ENCODE measurements at places on chromosomes 2 and 18. TPM values are rescaled to one million over a fixed set of nuclear protein-coding genes. Genes with fewer than 3 reads are reported as not detected.

DNA sequence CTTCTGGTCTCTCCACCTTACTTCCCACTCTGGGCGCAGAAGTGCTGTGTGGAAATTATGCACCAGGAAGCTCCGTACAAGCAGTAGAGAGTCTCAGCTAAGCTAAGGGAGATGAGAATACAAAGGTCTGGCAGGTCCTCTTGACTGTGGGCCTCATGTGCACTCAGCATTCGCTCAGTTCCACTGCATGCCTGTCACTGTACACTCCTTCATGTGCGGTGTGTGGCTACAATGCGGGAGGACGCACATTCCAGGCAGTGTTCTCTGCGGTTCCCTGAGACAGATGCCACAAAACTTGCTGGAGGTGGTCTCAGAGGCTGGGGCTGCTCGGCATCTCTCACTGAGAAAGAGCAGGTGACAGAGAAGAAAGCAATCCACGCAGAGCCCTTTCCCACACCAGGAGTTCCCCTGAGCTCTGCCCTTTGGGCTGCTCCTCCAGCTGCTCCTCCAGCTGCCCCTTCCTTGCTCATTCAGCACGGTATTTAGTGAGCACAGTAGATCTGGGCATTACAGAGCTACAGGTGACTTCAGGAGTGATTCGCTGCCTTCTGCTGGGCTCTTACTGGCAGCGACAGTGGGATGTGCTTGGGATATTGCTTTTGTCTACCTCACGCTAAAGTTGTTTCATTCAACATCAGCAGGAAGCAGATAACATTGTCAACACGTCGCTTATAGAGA is 176.6 kb downstream of the SH3RF3 start:
- no peaks in the 10 kb centered on the region for H3K36me3 ChIP-seq
- H3K4me3 ChIP-seq = no peak overlapping the region
- no peak overlapping the region for H3K27ac ChIP-seq
- no peaks in the 10 kb centered on the region for H3K27me3 ChIP-seq

- no peaks in the 10 kb centered on the region for H3K27me3 ChIP-seq
- no peak for DNase-seq
- no peak overlapping the region for H3K4me3 ChIP-seq
- no peaks in the 10 kb centered on the region for H3K4me1 ChIP-seq
- H3K27ac ChIP-seq = no peak overlapping the region
These were observed 34.8 kb upstream of the IMP4 start for GRCh38 chr2:130307850-130308249.

DNA sequence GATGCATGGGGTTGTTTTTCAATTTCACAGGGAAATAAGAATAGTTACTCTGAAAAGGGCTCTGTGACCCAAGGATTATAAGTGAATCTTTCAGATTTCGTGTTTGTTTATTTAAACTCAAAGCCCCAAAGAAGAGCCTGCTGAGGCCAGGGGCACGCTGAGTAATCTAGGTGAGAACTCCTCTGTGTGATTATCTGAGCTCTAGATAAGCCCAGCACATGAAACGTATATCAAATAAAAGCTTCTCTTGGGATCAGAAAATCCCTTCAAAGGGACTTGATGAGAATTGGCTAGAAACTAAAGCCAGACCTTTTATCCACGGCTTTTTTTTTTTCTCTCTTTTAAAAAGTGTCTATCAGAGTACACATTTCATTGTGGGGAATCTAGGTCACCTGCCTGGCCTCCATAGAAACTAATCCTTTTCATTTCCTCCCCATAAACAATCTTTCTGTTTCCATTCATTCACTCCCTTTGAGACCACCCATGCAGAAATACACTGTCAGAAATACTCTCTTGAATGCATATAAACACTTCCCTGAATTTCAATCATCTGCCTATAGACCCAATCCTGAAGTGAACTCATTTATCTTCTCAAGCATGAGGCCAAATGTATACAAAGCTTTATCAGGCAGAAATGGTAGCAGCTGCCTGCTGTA is 137.4 kb downstream of the RIT2 start:
- no peaks in the 10 kb centered on the region for H3K36me3 ChIP-seq
- no peak overlapping the region for H3K27ac ChIP-seq
- H3K4me3 ChIP-seq = no peak overlapping the region

DNA sequence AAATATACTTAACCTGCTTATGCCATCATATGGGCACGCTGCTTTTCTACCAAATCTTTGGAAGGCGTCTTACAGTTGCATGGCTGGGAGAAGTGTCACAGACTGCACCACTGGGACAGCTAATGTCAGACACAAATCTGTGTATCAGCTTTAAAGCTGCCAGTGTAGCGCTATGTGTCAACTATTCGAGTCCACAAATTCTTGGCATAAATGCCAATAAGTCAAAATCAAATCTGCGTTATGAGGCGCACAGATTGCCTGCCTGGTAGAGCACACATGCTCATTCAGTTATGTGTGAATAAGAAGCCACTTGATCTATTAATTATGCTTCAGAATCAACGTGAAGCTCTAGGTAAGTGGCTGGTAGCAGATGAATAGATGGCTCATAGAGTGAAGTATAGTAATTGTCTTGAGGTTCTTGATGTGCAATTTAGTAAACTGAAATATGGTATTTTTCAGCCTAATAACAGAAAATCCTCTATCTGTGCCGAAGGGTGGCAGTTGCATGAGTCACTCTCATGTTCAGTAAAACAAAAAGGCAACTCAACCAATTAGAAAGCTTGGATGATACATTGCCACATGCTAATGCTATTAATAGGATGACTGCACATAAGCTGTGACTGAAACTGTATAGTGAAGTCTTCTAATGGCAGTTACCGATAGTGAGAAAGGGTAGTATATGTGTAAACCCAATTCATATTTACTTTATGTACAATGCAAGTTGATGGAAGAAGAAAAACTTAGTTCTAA is 52.0 kb downstream of the DCC start:
- H3K36me3 ChIP-seq = no peaks in the 10 kb centered on the region
- no peak for DNase-seq
- no peak overlapping the region for H3K4me3 ChIP-seq
- H3K27me3 ChIP-seq = no peaks in the 10 kb centered on the region

GRCh38 chr2:64201151-64201550 is 56.9 kb upstream of the PELI1 start:
- no peaks in the 10 kb centered on the region for H3K27me3 ChIP-seq
- H3K4me3 ChIP-seq = no peak overlapping the region
- H3K27ac ChIP-seq = no peak overlapping the region
- H3K4me1 ChIP-seq = peaks cover 6% of the 10 kb centered on the region
- no peak for DNase-seq

GRCh38 chr2:43222475-43223309 is 3.7 kb downstream of the ZFP36L2 start:
- peaks cover 22% of the 10 kb centered on the region for H3K36me3 ChIP-seq
- H3K27me3 ChIP-seq = no peaks in the 10 kb centered on the region
- no peak overlapping the region for H3K27ac ChIP-seq
- H3K4me1 ChIP-seq = peaks cover 19% of the 10 kb centered on the region

SLC8A1 gene
- total RNA-seq = 3.2 TPM
